ENCODE measurements at places on chromosomes 6 and 20.

DNA sequence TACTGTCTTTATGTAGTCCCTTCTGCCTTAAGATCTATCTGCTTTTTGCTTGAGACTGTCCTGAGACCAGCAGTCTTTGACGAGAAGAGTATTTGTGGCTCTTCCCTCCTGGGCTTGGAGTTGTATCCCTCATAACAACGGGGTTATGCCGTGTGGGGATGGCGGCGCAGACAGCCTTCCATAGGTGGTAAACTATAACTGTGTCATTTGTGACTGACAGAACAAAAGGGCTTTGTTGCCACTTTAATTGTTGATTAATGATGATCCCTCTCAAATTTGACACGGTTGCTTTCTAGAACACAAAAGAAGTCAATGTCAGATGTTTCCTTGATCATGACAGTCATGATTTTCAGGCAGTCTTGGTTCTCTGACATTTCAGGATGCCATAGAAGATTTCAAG lies 196.6 kb downstream of the JARID2 start:
- no peak for DNase-seq

DNA sequence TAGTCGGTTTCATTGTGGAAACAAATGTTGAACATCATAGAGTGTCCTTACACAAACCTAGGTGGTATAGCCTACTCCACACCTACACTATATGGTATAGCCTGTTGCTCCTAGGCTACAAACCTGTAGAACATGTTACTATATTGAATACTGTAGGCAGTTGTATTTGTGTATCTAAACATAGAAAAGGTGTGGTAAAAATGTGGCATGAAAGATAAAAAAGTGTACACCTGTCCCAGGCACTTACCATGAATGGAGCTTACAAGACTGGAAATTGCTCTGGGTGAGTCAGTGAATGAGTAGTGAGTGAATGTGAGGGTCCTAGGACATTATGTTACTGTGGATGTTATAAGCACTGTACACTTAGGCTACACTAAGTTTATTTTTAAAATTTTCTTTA lies 103.0 kb downstream of the ZFAND3 start:
- DNase-seq, result no peak

DNA sequence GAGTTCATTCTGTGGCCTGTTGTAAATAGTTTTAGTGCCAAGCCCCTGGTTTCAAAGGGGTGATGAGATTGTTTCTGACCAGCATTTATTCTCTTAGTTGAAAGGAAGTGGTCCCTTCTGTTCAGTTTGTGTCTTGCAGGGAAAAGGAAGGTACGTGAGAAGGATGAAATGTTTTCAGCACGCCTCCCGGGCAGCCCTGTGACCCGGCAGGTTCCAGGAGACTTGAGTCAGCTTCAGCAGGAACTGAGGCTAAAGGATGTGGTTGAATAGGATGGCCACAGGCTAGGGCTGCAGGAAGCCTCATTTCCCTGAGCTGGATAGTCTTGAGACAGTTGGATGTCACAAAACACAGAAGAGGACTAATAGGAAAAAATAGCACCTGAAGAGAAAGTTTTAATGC lies 132.4 kb upstream of the SYNDIG1 start:
- peak; percentile 82 for DNase-seq

DNA sequence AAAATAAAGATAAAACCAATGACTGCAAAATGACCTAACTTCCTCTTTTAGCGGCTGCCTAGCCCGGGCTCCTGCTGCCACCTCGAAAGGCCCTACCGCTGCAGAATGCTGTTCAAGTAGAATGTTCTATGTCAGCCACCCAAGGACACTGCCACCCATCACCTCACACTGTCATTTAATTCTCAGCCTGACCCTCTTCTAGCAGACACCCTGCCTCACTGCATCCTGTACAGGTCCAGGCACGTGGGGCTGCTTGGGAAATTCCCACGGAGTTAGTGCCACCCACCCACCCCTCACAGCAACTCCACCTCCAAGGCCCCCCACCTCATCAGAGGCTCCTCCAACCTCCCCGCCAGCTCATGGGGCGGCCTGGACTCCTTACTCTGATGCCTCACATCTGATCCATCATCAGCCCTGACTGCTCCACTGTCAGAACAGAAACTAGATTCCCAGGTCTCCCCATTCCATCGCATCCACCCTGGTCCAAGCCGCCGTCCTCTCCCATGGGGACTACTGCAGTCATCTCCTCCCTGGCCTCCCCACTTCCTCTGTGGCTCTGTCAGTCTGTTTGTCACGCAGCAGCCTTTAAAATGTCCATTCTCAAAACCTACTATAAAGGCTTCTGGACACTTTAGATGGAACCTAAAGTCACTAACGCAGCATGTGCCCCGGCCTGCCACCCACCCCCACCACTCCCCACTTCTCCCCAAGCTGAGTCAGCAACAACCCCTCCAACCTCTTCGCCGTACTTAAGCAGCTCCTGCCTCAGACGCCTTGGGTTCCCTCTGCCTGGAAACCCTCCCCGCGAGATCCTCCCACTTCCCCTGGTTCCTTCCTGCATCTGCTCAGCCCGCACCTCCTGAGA lies 17.0 kb downstream of the NFATC2 start:
- no peak for DNase-seq

- DNase-seq, result peak; percentile 44
These were observed 651 bp upstream of the BLTP3A start for GRCh38 chr6:34791164-34791700.

- DNase-seq, result peak; percentile 89
These were observed 311.7 kb upstream of the PLCB4 start for GRCh38 chr20:8757146-8757545.

GRCh38 chr20:35060168-35060567 lies 32.4 kb downstream of the TRPC4AP start:
- no peak for DNase-seq

DNA sequence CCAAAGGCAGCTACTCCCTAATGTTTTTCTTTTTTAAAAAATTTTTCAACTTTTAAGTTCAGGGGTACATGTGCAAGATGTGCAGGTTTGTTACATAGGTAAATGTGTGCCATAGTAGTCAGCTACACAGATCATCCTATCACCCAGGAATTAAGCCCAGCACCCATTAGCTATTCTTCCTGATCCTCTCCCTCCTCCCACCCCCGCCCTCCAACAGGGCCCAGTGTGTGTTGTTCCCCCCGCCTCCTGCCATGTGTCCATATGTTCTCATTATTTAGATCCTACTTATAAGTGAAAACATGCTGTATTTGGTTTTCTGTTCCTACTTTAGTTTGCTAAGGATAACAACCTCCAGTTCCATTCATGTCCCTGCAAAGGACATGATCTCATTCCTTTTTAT lies 12.4 kb downstream of the TRIM15 start:
- no peak for DNase-seq

DNA sequence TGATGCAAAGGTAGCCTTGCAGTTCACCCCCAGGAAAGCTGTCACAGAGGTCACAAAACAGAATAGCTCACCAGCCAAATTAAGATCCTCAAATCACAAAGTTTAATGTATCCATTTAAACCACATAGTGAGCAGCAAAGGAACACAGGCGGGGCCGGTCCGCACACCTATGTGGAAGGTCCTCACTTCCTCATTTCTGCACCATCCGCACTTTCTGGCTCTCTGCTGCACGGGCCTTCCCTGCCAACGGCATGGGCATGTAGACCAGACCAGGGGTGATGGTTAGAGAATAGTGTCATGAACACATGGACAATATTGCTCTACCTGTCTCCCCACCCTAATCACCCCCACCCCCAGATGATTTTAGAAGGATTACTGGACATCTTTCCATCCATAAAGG lies 12.1 kb upstream of the TBXT start:
- DNase-seq, result no peak

DNA sequence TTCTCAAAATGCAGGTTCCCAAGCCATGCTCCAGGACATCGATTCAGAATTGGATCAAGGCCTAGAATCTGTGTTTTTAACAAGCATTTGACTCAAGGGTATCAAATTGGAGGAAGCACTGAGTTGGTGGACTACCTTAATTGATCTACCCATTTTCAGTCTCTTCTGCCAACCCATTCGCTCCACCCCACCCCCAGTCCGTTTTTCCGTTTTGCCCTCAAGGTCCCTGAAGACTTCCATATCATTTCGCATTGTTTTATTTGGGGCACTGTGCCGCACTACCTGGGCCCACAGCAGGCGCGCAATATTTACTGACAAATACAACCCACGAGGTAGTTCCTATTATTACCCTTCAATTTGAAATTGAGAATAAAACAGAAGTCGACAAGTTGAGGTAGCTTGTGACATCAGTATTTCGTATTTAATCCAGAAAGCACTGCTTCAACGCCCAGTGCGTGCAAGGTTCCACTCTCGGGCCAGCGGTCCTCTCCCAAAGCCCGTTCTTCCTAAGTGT lies 557 bp upstream of the DHX35 start:
- DNase-seq, result no peak

GRCh38 chr6:116797585-116797984 lies 31.3 kb downstream of the GPRC6A start:
- no peak for DNase-seq

DNA sequence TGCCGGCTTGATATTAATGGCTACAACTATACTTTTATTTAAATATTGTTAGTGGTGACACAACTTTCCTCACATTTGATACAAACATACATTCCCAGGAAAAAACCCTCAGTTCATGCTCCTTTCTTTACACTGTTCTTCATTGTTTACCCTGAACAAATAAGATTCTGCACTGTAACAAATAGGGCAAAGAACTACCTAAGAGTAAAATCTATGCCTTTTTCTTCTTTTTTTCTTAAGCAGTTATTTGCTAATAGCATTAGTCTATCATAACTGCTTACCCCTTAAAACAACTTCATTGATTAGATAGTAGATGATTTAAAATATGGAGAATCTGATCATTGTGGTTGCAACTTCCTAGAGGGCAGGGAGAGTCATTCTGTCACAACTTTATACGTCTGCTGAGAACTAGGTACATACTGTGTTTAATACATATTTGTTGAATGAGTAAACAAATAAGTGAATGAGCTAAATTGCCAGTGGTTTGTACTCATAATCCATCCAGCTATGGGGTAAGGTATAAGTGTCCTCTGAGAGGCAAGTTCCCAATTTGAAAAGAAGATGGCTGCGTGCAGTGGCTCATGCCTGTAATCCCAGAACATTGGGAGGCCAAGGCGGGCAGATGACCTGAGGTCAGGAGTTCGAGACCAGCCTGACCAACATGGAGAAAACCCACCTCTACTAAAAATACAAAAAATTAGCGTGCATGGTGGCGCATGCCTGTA lies 161.0 kb downstream of the CDK19 start:
- peak; percentile 34 for DNase-seq

GRCh38 chr6:40425192-40425919 lies 161.8 kb downstream of the LRFN2 start:
- no peak for DNase-seq

Measured in EL (cell line).